ENCODE measurements at places on chromosomes 5 and 9.

DNA sequence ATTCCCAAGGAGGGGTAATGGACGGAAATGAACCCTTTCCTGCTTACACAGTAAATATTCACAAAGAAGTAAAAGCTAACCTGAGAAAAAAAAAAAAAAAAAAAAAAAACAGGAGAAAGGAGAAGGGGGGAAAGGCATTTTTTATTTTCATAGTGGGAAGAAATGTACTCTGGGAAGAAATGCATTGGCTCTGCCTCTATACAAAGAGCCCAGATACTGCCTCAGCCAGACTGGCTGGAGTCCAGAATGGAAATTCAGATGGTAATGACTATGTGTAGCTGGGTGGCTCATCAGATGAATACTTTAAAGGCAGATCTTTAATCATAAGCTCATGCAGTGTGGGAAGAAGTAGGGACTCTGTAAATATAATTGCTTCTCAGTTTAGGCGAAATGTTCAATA lies 124.9 kb upstream of the ZNF608 start:
- DNase-seq, result no peak

DNA sequence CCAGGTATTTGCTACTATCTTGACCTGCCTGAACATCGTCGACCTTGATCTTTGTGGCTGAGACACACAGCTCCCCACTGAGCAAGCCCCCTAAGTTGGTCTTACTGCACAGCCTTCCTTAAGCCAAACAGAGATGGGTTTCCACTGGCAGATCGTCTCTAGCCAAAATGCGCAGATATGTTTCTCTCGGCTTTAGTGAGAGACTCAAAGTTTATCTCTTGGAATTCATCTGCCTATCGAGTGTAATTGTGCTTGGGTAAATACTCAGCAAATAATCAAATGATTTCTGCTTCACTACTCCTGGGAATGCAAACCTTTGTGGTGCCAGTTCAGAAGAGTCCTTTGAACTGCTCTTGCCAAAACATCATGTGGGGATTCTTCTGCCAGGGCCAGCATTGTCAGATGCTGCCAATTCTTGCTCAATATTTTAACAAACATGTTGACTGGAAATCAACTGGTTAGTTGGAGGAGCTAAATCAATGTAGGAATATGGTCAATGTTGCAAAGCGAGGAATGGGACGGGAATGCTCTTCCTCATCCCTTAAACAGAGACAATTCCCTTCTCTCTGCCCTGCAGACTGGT lies 141.2 kb upstream of the SLC28A3 start:
- DNase-seq, result no peak

DNA sequence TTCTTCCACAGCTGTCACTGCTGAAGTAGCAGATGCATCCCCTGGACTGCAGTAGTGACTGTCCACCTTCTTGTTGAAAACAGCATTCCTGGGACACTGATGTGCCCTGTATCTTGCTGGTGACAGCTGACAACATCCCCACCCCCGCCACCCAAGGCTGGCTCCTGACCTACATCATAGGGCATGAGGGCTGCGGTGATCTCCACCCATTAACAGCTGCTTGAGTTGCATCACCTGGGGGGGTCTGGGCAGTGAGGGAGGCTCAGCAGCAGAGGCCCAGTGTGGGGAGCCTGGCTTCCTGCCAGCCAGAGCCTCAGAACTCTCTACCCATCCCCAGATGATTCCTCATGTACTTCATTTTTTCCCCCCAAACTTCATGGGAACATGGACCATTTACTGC lies 4.1 kb downstream of the PRUNE2 start:
- no peak for DNase-seq

DNA sequence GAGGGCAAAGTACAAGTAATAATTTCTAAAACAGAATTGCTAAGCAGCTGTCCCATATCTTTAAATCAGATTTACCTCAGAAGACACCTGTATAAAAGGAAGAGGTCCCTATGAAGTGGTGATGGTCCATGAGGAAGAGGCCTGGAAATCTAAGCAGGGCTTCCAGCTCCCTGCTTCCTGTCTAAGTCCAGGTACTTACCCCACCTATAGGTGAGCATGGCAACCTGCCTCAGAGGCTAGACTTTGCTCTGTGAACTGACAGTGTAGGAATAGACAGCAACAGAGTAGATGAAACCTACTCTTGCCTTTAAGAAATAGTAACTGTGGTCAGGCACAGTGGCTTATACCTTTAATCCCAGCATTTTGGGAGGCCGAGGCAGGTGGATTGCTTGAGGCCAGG lies 55.8 kb upstream of the ARRDC3 start:
- DNase-seq, result no peak

DNA sequence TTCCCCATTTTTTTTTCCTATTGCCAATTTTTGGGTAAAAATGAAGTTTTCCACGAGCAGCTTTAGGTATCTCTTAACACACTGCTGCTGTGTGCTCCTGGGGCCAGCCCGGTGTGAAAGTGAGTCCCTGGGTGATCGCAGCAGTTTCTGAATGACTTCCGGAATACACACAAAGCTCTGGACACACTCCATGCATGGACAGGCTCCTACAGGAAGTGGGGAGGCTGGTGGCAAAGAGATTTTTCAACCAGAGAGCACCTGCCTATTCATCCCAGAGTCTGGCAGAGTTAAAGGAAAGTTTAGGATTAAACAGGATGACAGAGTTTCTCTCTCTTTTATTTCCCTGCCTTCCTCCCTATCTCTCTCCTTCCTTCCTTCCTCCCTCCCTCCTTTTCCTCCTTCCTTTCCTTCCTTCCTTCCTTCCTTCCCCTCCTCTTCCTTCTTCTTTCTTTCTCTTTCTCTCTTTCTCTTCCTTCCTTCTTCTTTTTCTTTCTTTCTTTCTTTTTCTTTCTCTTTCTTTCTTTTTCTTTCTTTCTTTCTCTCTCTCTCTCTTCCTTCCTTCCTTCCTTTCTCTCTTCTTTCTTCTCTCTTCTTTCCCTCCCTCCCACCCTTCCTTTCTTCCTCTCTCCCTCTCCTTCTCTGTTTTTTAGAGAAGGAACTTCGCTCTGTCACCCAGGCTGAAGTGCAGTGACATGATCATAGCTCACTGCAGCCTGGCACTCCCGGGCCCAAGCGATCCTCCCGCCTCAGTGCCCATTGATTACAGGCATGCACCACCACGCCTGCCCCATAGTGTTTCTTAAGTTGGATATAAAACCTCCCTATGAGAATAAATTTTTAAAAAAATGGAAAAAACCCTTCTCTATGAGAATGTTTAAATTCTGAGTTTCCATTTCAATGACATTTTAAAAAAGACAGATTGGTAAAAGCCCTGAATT lies 38.7 kb upstream of the UBTD2 start:
- DNase-seq, result no peak

GRCh38 chr5:29939988-29940387 lies 1253.5 kb upstream of the CDH6 start:
- DNase-seq, result no peak

Measured in Kasumi-1 (cell line).